Activated B cell treated with CpG ODN at 0.5 μM for 24 hours (primary cell): ENCODE measurements at places on chromosomes 2 and 18. TPM values are rescaled to one million over a fixed set of nuclear protein-coding genes. Genes with fewer than 3 reads are reported as not detected.

GRCh38 chr18:4510711-4511110, 55.6 kb upstream of the DLGAP1 start:
- no peak for DNase-seq

DNA sequence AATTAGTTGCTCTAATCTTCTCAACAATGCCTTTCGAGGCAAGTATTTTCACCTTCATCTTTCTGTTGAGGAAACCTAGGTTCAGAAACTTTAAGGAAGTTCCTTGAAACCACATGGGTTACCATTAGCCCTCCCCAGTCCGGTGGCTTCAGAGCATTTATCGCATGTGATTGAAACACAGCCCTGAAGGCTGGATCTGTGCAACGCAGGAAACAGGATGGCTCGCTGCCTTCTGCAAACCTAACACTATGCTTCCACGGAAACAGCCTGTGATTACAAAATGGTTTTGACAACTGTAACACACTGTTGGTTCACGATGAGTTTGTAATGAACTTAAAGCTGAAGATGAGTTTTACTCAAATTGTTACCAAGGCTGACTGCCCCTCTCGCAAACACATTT, 68.5 kb downstream of the EPB41L3 start:
- DNase-seq: no peak

GRCh38 chr2:70962885-70963878, 15.2 kb upstream of the ANKRD53 start:
- DNase-seq: no peak

HAAO gene
- total RNA-seq: 11.4 TPM in 2 replicates

RFX8 gene
- not detected in 2 replicates for total RNA-seq

XRCC5 gene
- 303 and 311 TPM in 2 replicates for total RNA-seq
